ENCODE measurements at places on chromosomes 3 and 15.

- DNase-seq, result no peak
These were observed 276.7 kb downstream of the ADAMTSL3 start for GRCh38 chr15:83930392-83931212.

DNA sequence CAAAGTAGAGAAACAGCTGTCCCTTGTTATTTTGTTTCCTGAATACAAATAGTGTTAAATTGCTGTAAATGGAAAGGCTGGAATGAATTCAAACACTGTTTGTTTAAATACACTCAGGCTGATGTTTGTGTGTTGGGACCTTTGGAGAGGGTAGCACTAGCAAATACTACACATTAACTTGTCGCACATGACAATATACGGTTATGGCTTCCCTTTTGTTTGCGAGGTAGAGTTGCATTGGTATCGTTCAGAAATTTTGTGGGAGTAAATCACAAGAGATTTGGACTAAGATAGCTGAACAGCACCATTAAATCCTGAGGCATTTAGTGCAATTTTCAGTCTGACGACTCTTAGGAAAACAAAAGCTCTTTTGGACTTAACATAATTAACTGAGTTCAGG lies 213.0 kb upstream of the ROBO2 start:
- DNase-seq, result no peak

DNA sequence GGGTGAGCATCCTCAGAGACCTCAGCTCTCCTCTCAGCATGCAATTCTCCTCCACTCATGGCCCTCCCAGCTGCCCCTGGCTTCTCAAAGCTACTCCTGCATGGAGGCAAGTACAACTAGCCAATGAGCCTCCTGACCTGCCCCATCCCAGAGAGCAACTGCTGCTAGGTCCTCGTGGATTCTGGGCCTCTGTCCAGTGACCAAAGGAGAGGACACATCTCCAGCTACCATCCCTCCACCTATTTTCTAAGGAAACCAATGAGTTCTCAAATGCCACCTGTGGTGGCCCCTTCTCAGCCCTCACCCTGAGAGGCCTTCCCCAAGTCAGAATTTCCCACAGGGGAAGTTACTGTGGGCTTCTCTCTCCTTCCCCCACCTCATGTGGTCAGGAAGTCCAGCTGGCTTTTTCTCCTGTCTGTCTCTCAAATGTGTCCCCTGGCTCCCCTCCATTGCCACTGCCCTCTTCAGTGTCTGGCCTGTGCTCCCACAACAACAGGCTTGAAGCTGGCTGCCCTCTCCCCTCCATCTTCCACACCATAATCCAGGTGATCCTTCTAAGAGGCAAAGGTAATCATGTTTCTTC lies 43.0 kb downstream of the LIPC start:
- no peak for DNase-seq

DNA sequence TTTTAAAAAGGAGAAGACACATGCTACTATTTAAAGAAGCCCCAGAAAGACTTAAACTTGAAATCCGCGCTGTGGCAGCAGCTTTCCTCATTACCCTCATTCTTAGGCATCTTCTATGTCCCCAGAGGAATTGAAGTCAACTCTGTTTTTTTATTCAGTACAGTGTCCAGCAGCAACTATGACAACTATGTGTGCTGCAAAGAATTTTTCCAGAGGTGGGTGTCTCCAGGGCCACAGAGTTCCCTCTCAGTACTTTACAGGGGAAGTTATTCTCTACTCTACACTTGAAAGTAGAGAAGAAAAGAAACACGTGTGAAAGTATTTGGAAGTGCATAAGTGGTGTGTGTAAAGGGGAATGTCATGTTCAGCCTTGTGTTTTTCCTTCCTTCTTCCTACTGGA lies 32.0 kb downstream of the GATM start:
- no peak for DNase-seq

DNA sequence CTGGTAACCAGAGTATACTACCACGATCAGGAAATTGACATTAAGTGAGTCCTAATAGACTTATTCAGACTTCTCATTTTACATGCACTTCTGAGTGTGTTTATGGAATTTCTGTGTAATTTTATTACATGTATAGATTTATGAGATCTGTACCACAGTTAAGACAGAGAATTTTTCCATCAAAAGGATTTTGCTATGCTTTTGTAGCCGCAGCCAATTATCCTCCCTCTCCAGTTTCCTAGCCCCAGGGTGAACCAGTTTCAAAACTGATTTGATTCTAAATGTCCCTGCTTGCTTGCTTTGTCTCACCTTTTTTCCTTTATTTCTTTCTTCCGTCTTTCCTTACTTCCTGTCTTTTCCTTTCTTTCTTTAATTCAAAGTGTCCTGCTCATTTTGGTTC lies 661.2 kb upstream of the BCHE start:
- DNase-seq, result no peak

DNA sequence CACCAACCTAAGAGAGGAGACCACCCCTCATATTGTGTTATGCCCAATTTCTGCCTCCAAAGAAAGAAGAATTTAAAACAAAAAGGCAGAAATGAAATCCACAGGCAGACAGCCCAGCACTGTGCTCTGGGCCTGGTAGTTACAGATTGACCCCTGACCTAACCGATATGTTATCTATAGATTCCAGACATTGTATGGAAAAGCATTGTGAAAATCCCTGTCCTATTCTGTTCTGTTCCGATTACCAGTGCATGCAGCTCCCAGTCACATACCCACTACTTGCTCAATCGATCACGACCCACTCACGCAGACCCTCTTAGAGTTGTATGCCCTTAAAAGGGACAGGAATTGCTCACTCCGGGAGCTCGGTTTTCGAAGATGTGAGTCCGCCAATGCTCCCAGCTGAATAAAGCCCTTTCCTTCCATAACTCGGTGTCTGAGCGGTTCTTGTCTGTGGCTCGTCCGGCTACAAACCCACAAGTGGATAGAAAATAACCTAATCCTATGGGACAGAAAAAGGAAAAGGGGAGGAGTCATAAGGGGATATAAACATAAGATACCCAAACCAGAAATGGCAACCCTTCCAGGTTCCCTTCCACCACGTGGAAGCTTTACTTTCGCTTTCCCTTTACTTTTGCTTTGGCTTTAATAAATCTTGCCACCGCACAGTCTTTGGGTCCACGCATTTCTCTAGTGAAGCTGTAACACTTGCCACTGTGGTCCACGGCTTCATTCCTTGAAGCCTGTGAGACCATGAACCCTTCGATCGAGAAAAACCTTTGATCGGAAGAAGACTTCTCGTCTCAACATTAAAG lies 1.7 kb upstream of the CFAP91 start:
- DNase-seq, result no peak

- no peak for DNase-seq
These were observed 26.6 kb upstream of the MGA start for GRCh38 chr15:41633609-41634008.

- DNase-seq, result no peak
These were observed 166.6 kb upstream of the ZNF717 start for GRCh38 chr3:75951941-75952340.

DNA sequence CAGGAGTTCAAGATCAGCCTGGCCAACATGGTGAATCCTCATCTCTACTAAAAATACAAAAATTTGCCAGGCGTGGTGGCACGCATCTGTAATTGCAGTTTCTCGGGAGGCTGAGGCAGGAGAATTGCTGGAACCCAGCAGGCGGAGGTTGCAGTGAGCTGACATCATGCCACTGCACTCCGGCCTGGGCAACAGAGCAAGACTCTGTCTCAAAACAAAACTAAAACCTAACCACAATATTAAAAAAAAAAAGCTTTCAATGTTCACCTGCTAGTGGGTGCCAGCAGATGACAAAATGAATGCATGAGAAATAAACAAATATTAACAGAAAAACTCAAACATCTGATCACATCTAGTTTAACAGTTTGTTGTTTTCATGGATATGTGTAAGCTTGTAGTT lies 9.0 kb downstream of the SLC24A1 start:
- DNase-seq, result no peak

GRCh38 chr15:74425630-74426029 lies 8.1 kb downstream of the SEMA7A start:
- peak; percentile 32 for DNase-seq

DNA sequence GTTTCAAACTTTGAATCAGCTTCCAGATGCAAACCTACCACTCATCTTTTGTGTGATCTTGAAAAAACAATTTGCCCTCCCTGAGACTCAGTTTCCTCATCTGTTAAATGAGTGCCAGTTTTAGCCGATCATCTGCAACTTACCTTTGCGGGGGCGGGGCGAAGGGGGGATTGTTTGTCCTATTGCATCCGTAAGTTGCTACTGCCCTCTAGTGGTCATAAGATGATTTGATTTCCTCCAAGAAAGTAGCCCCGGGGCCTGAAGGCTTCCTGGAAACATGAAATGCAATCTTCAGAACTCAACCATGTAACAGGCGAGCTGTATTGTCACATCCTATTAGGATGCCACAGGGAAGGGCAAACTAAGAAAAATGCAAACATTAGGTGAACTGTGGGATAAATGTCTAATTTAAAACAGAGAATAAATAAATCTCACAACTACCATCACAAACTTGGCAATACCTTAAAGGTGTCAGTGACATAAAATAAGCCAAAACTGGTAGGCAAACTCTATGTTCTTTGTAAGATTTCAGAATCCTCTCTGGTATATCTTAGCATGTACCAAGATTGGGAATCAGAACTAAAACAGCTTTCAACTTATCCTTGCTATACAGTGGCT lies 63.5 kb upstream of the CLDN18 start:
- peak; percentile 63 for DNase-seq

DNA sequence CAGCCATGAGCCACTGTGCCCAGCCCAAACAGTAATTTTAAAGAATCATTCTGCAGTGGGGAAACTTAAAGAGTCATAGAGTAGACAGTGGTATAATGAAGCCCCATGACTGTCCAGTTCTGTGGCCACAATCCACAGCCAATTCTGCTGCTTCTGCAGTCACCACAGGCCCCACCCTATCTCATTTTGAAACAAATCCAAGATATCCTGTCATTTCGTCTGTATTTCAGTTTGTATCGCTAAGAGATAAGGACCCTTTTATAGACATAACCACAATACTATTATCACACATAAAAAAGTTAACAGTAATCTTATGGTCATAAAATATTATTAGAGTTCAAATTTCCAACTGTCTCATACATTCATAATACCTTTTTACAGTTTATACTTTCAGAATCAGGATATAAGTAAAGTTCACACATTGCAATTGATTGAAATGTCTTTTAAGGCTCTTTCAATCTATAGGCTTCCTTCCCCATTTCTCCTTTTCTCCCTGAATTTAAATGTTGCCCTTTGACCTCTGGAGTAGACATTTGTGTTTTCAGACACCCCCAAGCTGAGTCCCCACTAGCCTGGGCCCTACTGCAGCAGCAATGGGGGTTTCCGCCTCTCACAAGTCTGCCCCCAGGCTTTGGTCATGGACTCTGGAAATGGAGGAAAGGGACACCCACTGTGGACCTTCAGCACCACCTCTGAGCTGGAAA lies 4.2 kb upstream of the NUP210 start:
- DNase-seq, result no peak

DNA sequence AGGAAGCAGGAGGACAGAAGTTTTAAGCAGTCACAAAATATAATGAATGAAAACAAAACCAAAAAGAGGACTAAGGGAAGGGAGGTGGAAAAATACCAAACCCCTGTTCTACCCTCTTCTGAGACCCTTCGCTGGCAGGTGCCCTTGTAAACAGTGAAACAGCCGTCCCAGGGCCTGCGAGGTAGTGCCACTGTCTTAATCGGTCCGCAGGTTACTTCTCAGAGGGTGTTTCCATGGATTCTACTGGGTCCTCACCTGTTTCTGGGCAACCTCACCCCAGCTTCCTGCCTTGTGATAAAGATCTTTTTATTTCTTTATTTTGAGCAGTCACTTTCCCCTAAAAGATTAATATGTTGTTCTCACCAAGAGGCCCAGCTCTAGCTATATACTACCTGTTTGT lies 65.3 kb downstream of the SLC30A4 start:
- DNase-seq, result no peak

- DNase-seq, result peak; percentile 56
These were observed at the start of gene EFHB for GRCh38 chr3:19934098-19934566. Gene EFHB (minus strand): TSS chr3:19934217. CDS start chr3:19934018, 199 bp downstream.

DNA sequence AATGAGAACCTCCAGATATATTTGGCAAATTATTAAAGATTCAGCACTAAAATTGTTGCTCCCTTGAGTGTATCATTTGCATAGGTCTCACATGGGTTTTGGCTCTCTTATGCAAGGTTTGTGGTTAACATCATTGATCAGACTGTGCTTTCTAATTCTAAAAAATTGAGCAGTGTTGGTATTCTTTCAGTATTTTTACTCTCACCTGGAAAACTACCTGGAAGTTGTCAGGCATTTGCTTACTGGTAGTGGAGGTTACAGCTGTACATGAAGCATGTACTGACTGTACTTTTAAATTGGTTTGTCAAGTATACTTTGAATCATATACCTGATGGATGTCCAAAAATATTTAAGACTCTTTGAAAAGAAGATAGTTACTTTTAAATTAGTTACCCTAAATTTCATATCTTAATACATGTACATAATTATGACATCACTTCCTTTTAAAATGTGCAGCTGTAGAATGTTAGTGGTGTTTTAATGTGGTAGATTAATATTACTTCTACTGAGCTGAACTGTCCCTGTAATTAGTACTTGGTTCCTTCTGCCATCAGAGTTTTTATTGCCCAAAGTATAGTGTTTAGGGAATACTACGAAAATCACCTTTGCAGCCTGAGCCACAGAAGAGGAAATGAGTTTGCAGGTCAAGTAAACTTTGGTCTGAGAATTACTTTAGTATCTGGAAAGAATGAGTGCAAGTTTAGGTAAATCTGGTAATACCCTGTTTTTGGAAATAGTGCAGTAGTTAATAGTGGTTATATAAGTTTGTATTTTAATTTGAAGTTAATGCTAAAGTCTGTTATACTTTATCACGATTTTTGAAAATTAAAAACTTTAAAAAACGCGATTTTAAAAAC lies 2.8 kb downstream of the CHD2 start:
- no peak for DNase-seq

DNA sequence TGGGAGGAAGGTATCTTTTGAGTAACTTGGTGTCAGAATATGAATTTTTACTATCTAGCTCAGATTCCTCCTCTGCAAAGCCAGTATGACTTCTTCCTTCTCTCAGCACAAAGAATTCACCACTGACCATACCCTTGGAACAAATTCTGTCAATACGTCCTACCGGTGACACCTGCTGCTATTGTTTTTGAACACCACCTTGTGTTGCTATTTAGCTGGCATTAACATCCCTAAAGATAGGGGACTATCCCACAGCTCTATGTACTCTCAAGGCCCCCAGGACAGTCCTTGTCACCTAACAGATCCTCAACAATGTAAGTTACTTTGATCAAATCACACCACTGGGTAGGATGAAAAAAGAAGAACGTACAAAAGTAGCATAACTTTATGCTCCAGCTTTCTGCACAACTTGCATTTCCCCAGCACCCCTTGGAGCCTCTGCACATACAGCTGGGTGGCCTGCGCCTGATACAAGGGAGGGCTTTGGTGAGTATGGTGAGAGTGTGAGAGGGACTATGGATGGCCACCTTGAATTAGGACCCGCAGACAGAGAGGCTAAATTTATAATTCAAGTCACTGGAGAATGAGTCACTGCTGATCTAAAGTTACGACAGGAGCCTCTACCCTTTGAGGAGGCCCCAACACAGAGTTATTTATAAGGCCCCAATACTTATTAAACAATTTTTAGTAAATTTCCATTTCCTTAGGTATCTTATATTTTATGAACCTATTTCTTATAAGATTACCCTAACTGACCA lies 2.3 kb upstream of the COLQ start:
- DNase-seq, result no peak
